GM23338 (cell line): ENCODE measurements at places on chromosomes 2 and 18. TPM values are rescaled to one million over a fixed set of nuclear protein-coding genes. Genes with fewer than 3 reads are reported as not detected.

DNA sequence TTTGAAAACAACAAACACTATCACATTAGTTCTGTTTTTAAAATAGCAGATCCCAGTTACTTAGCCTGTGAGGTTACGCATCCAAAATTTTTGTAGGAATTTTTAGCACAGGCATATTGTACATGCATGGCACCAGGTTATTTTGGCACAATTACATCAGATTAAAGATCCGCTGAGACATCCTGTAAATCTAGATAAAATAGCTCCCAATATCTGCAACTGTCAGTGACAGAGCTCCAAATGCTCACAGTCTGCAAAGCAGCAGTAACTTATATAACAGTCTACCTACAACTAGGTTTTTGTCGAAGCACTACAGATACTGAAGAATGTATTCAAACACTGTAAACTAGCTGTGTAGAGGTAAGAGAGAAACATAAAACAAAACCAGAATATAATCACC is 200.7 kb upstream of the KCNH7 start:
- DNase-seq = no peak

CELF4 gene
- 2.6 and 3.6 TPM in 2 replicates for total RNA-seq

GRCh38 chr2:229162015-229162414 is 109.1 kb downstream of the PID1 start:
- no peak for DNase-seq

- DNase-seq = no peak
Measured at GRCh38 chr2:83022631-83023210, 1436.4 kb downstream of the SUCLG1 start.
